Activated T-cell treated with anti-CD3 and anti-CD28 coated beads, Interleukin-2, amount 50 U/mL, for 48 hours (primary cell): ENCODE measurements at places on chromosomes 1 and 21.

DNA sequence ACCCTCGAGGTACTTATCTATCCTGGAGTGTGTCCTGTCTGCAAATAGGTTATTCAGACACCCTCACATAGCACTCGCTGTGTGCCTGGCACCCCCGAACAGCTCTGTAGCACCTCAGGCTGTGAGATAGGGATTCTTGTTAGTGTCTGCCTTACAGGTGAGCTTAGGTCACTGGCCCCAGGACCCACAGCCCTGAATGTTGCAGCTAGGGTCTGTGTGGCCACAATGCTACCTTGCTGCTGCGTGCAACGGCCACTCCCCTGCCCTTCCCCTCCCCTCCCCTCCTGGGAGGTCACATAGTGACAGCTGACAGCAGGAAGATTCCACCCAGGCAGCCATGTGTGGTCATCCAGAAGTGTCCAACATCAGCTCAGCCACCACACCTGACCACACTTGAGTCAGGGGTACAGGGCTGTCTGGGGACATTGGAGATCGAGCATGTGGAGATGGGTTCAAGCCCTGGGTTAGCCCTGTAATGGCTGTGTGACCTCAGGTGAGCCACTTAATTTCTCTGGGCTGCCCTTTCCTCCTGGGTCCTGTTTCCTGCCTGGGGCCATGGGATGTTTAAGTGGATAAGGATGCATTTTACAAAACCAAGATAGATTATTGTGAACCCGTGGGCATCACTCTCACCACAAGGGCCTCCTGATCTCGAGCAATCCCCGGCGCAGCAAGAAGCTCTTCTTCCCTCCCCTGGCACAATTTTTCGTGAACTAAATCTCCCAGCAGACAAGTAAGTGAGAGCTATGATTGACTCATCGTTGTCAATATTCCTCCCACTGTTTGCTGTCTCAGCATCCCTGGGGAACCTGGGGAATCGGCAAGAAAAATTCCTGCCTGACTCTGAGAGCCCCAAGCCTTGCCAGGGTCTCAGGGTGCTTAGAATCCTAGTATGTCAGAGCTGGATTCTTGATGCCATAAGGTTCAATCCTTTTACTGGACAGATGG lies 208.7 kb downstream of the PTPRU start:
- DNase-seq = no peak

DNA sequence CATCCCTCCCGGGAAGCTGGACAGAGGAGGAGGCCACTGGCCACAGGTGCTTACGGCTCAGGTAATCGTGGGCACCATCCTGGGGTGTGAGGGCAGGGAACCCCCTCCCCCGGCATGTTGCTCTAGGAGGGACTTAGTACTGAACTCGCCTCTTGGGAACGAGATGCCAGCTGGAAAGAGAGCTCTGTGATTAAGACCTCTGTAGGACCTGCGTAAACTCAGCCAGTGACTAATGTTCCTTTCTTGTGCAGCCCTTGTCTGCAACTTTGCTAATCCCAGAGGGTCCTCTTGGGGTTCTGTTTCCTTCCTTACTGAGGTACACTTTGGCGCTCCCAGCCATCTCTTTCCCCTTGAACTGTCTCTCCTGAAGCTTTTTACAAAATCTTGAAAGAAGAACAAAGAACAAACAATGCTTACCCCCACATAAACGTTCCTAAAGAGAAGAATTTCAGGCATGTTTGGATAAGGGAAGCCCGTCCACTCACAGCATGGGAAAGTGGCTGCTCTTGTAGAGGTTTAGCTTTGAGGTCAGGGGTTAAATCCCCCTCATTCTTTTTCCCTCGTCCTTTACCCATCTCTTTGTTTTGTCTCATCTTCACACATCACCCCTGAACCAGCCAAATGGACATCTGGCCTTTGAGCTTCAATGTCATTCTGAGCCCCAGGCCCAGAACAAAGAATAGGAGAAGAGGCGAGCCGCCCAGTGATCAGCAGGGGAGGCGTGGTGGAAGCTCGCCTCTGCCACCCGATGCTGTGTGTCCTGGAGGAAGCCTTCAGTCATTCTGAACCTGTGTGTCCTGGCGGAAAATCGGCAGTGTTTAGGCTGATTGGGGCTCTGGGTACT lies 37.4 kb downstream of the CITED4 start:
- no peak for DNase-seq

GRCh38 chr1:1187938-1188337 lies 14.3 kb downstream of the TTLL10 start:
- no peak for DNase-seq

- no peak for DNase-seq
Measured at GRCh38 chr1:235229868-235230267, 68.8 kb upstream of the RBM34 start.

DNA sequence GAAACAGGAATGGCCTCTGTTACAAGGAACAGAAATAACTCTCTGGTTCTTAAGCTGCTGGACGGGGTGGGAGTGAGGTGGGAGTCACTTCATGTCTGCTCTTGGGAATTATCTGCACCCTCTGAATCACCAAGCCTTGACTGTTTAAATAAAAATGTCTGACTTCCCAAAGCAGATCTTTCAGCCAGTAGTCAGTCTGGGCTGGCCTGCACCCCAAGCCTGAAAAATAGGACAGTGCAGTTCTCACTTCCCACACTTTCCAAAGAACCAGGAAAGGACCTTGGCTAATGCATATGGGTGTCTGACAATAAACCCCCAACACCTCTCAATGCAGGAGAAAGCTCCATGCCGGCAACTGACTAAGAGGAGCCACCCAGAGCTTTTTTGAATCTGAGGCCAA lies 796 bp downstream of the S100A7 start:
- DNase-seq = no peak

- DNase-seq = no peak
Measured at GRCh38 chr1:115654663-115655305, 13.0 kb downstream of the VANGL1 start.

GRCh38 chr1:158035976-158036583 lies 42.6 kb downstream of the KIRREL1 start:
- peak; percentile 16 for DNase-seq

GRCh38 chr1:119917304-119918055 lies 21.2 kb upstream of the ADAM30 start:
- no peak for DNase-seq
